ENCODE measurements at places on chromosomes 2 and 18. TPM values are rescaled to one million over a fixed set of nuclear protein-coding genes. Genes with fewer than 3 reads are reported as not detected.

The KCNJ13 gene
- total RNA-seq = not detected

The C2orf78 gene
- not detected for total RNA-seq

The TRIM43 gene
- not detected for total RNA-seq

GRCh38 chr2:238695538-238695937 lies 152.3 kb upstream of the TWIST2 start:
- DNase-seq = no peak

- no peak for DNase-seq
Observed at GRCh38 chr2:31197166-31197565, 20.1 kb downstream of the CAPN14 start.

DNA sequence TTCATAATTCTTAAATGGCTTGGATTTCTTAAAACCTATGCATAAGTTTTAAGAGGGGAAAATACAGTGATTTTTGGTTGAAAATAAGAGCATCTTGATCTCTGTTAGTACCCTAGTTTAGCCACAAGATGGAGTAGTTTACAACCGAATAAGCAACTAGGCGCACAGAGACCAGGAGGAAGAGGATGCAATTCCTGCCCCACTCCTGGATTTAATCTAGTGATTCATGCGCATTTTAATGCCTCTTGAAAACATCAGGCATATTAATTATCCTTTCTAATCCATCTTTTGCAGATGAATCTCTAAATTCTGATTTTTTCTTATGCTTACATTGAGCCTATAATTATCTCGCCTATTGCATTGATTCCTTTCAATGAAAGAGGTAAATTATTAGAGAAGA lies 76.7 kb downstream of the MRPS9 start:
- peak; percentile 71 for DNase-seq

- no peak for DNase-seq
Observed at GRCh38 chr2:42128721-42129486, 40.2 kb upstream of the EML4 start.

DNA sequence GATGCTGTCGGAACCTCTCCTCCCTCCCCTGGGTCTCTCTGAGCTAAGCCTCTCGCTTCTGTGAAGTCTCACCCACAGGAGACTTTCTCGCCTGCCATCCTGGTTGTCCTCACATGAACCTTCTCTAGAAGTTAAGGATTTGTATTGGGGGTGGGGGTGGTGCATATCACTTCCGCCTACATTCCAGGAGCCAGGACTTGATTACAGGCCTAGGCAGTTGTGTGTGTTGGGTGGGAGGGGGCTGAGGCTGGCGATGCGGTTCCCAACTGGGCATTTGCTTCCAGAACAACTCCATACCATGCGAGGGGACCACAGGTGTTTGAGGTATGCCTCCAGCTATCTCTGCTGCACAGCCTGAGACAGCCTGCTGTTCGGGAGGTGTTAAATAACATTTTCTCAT lies 56.8 kb upstream of the MGAT4A start:
- DNase-seq = no peak

DNA sequence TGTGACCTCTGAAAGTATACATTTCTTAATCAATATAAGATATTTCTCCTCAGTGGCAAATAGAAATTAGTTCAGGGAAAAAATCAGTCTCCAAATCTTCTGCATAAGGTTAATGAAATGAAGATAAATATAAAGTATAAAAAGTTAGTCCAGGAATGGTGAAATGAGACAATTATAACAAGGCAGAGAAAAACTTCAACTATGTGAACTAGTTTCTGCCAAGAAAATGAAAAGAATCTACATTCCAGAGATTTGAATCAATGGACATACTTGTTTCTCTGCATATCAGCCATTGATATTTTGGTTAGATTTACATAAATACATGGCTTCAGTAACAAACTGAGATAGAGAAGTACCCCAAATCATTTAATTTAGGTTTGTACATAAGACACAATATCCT lies 249.0 kb downstream of the EXOC6B start:
- DNase-seq = no peak

- no peak for DNase-seq
Observed at GRCh38 chr2:204258890-204259289, 286.4 kb upstream of the PARD3B start.

DNA sequence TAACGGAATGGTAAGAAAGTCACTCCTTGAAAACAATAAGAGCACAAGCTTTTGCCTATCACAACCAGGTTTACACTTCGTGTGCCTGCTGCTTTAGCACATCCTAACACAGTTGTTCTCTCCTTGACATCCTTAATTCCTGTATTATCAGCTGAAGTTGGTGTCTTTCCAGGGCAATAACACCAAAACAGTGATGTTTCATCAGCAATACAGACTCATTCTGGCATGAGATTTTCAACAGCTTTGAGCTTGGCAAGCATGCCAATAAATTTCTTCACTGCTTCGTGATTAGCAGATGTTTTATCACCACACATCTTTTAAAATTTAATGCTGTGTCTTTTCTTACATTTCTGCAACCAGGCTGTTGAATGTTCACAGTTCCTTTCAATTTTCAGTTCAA lies 148.4 kb downstream of the EIPR1 start:
- no peak for DNase-seq

DNA sequence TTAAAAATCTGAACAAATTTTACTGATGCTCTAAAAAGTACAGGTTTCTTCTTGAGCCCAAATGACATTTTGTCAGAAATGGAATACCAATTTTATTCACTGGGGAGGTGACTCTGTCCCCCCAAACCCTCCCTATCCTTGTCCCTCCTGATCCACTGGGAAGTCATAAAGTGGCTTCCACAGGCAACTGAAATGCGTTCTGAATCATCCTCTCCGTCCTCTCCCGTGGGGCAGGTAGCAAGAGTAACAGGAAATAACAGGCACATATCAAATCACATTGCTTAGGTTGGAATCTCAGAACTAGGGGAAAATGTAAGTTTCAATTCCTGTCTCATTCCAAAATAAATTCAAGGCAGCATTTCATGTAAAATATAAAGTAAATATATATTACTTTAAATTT lies 44.5 kb downstream of the MYL12B start:
- DNase-seq = no peak

DNA sequence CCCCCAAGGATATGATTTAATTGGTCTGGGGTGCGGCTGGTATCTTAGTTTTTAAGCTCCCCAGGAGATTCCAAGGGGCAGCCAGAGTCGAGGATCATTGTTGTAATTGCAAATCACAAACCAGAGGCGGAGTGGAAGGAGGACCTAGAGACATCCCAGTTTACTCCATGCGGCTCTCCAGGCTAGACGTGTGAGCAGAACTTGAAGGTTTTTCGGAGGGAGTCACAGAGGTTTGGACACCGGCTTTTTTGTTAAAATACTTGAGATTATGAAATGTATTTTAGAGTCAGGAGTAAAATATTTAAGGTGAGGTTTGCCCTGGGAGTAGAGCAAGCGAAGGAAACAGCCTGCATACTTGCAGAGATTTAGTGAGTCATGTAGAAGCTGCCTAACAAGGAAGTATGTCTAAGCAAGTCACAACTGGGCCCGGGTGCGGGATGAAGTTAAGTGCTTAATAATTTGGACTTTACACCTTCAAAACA lies 39.5 kb downstream of the TGOLN2 start:
- DNase-seq = peak; percentile 63

DNA sequence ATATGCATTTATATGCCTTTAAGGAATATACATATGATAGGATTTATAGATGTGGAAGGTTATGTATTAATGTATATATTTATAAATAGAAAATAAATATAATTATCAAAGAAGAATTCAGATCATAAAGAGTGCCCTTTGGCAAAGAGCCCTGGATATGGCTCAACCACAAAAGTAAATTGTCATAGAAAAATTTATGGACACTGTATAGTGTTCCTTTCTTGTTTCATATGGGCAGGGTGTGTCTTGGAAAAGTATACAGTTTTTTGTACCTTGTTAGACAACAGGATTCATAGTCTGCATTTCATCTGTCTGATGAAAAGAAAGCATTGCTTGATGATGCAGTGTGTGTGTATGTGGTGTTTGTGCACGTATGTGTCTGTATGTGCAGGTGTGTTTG lies 2.9 kb downstream of the UGT1A7 start:
- no peak for DNase-seq

DNA sequence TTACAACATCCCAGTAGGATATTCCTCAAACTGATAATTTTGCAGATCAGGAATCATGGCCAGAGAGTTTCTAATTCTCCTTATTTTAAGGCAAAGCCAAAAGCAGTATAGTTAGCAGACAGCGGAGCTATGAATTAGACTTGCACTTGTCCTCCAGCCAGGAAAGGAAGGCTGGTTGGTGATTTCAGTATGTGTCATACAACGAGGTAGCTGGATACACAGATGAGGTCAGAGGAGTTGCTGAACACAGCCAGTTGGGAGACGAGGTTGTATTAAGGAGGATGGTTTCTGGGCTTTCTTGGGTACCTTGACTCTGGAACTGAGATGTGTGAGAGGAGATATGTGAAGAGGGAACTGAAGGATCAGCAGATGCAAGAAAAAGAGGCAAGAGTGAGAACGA lies 185.2 kb downstream of the SOX11 start:
- DNase-seq = no peak

DNA sequence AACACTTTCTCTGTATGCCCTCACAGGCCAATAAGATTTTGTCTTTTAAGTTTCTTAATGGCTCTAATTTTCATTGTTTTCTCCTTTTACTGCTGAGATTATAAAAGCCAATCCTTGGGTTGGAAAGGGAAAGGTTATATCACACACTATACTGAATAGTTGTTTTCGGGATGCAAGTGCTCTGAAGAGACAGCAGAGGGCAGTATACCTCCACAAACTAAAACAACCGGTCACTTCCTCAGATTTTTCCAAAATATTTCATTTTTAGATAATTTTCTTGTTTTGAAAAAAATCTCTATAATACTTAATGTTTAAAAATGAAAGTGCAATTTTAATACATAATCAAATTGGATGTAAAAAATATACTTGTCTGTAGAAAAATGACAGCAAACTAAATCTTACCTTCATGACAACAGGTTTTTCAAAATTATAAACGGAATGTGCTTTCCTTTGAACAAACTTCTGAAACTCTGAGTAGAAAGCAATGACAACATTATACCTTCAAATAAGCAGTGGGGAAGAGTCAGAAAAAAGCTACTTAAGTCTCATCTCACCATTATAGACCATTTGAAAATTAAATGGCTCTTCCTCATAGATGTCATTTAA lies 82.7 kb downstream of the ORC4 start:
- DNase-seq = no peak

DNA sequence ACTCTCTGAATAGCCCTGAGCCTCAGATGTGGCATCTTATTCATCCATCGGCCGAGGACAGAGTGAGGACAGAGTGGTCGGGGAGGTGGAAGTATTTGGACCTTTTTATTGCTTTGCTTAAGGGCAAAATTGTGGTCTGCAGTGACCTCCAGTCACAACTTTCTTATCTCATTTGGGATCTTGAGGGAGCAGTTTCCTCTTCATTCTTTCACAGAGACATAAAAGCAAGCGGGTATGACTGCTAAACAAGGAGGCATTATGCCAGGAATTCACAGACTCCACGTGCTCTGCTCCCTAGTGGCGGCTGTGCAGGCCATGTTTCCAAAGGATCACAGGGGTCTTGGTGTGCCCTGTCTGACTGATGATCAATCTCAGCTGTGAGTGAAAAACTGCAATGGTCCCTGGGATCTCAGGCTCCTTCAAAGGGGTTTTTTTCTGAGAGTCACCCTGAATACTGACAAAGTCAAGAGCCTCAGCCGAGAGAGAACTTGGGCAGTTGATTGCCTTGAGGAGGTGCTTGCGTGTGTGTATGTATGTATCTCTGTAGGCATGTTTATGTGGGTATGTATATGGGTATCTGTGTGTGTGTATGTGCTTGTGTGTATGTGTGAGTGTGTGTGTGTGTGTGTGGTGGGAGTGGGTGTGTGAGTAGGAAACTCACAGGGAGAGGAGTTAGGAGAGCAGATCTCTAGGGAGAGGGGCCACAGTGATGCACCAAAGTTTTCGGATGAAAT lies 47.7 kb downstream of the RAPGEF4 start:
- peak; percentile 8 for DNase-seq

DNA sequence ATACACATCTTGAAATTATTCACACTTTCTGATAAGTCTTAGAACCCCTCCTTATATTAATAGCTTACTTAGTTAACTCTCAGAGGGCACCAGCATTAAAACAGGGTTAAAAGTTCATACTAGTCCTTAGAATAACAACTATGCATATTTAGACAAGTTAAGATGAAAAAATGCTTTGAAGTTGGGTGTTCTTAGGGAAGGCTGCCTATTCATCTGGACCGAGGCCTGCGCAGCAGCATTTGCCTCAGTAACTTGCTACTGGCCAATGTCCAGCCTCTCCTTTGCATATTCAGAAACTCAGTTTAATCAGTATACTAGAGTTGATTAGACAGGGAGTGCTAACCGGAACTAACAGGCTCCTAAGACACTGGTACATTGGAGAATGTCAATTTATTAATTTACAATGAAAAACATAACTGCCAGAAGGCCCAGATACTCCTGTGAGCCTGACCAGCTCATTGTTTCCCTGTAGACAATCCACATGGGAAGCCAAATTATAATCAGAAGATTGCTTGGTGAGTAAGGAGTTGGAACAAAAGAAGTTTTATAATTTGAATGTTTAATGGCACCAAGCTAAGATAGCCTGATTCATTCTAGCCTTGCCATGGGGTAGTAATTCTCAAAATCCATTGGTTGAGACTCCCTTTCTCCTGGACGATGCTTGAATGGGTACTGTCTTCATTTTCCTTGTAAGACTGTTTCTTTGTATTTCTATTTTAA lies 48.9 kb downstream of the DYNC1I2 start:
- no peak for DNase-seq

GRCh38 chr2:177056481-177056929 lies 156.1 kb upstream of the HNRNPA3 start:
- DNase-seq = peak; percentile 57

DNA sequence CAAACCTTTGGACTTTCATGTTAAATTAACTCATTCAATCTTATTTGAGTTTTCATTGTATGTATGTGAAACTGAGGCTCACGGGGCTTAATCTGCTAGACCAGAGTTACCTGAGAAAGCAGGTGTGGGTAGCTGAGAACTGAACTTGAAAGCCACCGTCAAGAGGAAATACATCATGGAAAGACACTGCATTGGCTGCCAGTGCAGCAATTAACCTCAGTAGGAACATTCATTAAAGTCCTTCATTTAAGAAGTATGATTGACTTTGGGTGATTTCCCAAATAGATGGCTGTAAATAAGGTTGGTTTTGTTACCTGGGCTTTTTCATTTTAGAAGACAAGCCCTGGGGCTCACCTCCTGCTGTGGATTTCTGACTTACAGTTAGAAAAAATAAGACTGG lies 36.5 kb upstream of the MGAT5 start:
- DNase-seq = no peak

DNA sequence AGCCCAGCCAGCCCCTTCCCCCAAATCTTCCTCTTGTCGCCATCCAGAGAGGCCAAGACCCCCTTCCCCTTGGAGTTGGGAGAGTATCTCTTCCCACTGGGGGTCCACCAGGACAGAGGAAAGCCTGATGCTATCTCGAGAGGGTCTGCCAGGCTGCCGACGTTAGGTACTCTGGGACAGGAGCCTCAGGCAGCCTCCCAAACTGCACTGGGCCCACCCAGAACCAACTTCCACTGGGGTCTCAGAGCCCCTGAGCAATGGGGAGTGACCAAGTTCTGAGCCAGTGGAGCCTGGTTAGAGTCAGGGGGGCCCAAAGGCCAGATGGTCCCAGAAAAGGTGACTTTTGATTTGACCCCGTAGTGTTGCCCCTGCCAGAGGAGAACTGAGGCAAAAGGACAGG lies 189.1 kb downstream of the INHBB start:
- DNase-seq = no peak

Data from H7 (cell line).